ENCODE measurements at places on chromosomes 4 and X.
A peak's percentile ranks its signal among the peaks of the same experiment; 100 is the strongest.

DNA sequence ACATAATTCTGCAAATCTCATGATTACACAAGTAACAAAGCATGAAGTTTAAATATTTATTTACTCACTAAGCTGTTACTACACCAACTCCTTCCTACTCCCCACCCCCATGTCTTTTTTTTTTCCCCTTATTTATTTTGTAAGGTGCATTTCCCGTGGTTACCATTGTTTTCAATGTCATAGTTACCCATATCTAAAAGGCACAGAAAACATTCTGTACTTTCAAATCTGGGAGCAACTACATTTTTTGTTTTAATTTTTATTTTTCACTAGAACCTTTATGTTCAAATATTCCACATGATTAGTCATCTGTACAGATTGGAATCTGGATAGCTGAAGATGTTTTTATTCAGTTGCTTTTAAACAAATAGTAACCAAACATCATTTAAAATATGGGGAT lies 62.8 kb downstream of the PPP3CA start:
- no peak for DNase-seq

DNA sequence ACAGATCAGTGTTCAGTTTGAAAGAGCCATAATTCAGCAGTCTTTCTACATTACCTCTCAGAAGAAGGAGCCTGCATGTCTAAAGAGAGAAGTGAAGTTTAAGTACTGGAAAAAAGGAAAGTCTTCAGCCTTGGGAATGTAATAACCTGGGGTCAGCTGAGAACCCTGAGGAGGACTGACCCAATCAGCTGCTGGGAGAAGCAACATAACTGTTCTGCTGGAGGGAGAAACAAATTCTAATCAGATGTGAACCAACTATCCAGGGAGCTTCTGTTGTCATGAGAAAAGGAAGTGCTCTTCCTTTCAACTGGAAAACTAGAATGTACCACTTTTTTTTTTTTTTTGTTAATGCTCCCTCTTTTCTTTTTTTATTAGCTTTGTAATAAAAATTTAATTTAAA lies 64.5 kb upstream of the PDE5A start:
- DNase-seq, result no peak

DNA sequence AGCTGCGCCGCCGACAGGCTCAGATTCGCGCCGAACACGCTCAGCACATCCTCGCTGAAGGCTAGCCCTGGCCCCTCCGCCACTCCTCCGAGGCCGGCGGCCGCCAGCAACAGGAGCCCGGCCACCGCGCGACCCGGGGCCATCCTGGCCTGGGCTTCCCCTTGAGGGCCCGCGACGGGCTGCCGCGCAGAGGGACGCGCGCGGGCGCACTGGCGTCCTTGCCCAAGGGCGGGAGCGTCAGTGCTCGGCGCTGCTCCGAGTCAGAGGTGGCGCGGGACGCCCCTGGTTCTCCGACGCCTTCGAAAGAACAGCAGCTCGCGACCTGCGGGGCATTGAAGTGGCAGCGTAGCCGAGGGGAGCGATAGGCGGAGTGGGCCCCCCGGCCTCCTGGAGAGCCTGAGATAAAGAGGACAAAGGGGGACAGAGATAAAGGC lies 745 bp downstream of the SLC39A8 start:
- DNase-seq, result peak; percentile 72

GRCh38 chr4:79847411-79847810 lies 225.6 kb downstream of the ANTXR2 start:
- DNase-seq, result no peak

DNA sequence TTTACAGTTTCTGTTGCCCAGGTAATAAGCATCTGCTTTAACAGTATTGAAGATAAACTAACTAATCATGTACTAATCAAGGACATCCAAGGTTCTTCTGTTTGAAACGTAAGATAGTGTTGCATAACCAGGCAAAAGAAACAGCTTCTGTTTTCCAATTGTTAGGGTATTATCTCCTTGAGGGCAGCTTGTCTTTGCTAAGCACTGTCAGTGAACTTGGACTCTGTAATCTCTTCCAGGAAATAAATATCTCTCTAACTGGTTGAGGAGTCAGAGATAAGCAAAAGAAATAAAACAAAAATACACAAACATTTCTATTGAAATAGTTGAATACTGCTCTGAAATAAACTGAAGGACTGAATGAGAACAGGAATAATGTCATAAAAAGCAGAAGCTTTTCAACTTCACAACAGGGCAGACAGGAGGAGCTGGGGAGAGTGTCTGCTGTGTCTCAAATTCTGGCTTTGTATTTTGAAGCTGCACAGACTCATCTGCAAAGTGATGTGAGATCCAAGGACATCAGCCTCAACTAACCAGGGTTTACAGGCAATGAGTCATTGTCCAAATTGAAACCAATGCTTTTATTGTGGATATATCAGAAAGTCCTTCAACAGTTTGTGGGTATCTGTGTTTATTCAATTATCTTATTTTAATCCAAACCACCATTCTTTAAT lies 1253.0 kb upstream of the PCDH7 start:
- no peak for DNase-seq

DNA sequence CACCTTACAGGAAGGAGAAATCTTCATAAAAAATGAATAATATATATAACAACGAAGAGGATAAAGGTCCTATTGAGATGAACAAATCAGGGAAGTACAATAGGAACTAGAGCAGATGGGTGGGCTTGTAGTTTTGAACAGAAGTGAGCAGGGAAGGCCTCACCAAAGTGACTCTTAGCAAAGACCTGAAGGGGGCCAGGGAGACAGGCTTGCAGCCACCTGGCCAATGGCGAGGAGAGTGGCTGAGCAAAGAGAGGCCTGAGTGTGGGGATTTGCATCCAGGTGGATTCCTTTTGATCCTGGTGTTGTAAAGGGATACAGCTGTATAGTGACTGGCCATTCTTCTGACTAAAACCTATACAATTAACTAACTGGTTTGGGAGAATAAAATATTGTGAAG lies 354.1 kb downstream of the CAMK2D start:
- DNase-seq, result no peak

- DNase-seq, result no peak
Measured at GRCh38 chr4:104169437-104169836, 325.3 kb downstream of the CXXC4 start.

GRCh38 chr4:173526724-173527102 lies 3.3 kb downstream of the HAND2 start:
- DNase-seq, result no peak

DNA sequence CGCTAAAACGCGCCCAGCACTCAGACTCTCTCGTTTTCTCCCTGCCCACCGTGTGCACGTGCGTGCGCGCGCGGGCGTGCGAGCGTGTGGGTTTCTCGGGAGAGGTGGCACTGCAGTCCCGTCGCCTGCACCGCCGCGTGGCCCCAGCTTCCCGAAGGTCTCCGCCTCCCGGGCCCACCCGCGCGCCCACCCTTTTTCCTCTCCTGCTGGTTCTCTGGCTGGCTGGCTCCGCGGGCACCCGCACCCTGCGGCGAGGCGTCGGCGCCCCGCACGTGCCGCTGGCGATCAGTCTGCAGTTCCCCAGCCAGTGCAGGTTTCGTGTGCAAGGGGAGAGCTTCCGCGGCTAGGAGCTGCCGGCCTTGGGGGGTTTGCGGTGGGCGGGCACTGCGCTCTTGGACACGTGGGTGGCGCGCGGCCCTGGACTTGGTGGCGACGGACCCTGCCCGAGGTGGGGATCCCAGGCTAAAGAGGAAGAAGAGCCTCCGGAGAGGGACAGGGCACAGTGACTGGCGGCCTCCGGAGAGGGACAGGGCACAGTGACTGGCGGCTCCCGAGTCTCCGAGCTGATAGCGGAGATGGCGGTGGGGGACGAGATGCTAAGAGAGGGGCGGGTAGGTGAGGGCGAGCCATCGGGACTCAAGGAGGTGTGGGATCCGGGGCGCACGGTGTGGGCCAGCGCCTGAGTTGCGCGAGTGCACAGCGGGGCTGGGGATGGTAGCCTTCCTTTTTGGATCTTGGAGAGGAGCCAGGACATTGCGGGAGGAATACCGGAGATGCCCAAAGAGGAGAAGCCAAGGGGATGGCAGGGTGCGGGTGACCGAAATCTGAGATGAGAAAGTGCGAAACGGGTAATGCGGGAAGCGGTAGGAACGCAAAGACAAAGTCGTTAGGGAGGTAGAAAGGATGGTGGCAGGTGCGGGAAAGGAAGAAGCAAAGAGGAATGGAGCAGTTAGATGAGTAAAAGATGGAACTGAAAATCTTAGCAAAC lies at the start of gene FAM184B:
Gene FAM184B, minus strand, starts transcription at position 322 of the 988 bp plus-strand sequence. CDS start 322 bp downstream, outside the sequence.
- no peak for DNase-seq

DNA sequence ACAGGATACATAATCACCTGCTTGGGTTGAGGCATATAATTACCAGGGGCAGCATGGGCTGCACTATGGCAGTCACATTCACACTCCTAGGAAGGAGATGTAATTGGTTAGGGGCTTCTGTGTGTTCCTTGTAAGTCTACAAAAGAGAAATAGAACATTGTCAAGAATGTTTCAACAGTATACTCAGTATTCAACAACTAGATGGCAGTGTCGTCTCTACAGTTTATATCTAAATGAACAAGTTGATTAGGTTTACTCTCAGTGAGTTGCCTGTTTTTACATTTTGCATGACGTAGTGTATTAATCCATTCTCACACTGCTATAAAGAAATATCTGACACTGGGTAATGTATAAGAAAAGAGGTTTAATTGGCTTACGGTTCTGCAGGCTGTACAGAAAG lies 50.5 kb upstream of the RAB33B start:
- DNase-seq, result no peak

GRCh38 chr4:76989391-76990061 lies 40.0 kb downstream of the SEPTIN11 start:
- peak; percentile 24 for DNase-seq

DNA sequence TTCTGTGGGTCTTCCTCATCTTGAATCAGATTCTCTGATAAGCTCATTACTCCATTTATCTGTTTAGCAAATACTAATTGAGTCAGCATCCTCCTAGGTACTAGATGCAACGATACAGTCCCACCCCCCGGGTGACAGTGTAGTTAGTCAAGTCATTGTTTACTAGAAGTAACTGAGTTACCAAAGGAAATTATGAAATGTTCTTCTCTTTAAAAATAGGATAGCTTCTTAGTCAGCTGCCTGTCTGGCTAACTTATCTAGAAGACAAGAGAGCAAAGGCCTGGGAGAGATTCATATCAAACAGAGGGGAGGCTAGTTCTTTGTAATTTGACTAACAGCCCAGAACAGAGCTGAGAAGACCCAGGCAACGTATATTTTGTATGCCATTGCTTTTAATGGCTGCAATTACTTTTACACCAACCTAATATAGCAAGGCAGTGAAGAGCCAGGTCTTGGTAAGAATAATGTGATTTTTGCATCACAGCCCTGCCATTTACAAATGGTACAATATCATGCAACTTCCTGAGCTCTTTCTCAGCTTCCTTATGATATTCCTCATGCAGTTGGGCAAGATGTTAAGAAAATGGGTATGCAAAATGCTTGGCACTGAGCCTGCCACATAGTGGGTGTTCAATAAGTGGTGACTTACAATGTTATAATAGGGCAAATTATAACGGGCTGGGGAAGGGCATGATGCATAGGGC lies 149.9 kb downstream of the CHIC2 start:
- peak; percentile 40 for DNase-seq

DNA sequence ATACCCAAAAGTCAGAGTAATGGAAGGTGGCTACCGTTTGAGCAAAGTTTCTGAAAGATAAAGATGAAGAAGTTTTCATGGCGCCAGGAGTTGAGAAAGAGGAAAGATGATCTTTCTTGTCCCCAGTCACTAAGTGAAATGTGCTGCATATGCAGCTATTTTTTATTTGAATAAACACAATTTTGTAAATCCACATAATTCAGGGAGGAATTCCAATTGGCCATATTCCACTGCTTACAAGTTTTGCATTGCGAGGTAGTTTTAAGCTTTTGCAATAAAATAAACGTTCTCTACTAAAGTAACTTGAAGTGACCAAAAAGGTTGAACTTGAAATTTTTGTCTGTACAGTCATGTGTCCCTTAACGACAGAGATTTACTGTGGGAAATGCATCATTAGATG lies 139.3 kb upstream of the VCX2 start:
- no peak for DNase-seq

DNA sequence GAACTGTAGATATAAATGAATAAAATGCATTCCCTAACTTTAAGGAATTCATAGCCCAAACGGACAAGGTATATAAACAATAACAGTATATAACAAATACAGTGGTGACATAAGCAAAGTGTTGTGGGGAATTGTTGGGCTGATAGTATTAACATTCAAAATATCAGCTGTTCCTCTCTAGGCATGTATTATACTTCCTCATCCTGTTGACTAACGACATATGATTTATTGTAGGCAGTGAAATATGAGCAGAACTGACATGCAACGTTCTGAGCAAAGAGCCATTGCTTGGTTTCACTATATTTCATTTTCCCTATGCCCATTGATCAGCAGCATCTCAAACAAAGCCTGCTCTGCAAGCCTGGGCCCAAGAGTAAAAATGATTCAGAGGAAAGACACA lies 143.9 kb downstream of the PTCHD1 start:
- no peak for DNase-seq

GRCh38 chrX:19606902-19607301 lies 91.6 kb upstream of the MAP3K15 start:
- no peak for DNase-seq

- DNase-seq, result no peak
Measured at GRCh38 chr4:16161851-16162408, 64.3 kb downstream of the TAPT1 start.

GRCh38 chr4:2598511-2599303 lies 62.3 kb downstream of the FAM193A start:
- no peak for DNase-seq

DNA sequence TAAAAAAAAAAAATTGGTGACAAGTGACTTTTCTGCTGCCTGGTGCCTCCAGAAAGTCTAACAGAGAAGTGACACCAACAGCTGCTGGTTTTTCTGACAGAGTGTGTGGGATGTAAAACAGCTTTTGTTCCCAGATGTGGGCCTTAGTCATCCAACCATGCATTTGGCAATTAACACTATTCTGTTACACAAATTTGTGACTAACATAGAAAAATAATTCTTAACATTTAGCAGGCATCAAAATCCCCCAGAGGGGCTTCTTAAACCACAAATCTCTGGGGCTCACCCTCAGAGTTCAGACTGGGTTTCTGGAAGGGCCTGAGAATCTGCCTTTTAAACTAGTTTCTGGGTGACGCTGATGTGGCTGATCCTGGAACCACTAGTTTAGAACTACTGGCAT lies 100.5 kb upstream of the PCDH7 start:
- no peak for DNase-seq

DNA sequence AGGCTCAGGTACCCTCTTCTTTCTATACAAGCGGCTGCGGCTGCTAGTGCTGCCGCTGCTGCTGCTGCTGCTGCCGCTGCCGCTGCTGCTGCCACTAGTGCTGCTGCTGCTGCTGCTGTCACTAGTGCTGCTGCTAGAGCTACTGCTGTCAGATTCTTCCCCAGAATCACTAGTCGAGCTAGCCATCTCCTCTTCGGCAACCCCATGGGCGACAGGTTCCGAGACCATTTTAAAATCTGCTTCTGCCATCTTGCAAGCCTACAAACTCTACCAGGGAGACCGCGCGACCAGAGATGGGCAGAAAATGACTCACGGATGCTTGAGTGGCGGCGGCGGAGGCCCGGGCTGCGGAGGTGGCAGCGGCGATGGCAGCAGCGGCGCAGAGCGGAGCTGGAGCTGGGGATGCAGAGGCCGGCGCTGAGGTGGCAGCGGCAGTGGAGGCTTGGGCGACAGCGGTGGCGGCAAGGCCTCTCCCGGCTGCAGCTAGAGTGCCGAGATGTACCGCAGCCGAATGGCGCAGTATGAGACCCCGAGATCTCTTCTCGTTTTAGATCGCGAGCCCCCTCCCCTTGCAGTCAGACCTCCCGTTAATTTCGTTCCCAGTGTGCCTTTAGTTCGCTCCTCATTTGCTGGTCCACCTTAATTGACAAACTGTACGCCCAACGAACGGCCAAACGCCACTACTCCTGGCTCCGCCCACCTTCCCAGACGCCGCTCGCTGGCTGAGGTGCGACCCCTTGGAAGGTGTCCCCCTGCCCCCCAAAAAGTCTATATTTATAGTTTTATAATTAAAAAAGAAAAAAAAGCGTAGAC lies at the start of gene NAP1L3:
Gene NAP1L3, minus strand, starts transcription at position 523 of the 813 bp plus-strand sequence. Its CDS starts 274 bp downstream, at position 249.
- DNase-seq, result peak; percentile 54

Measured in activated T-cell treated with anti-CD3 and anti-CD28 coated beads for 48 hours (primary cell).